ENCODE measurements at places on chromosomes 12 and 14.

DNA sequence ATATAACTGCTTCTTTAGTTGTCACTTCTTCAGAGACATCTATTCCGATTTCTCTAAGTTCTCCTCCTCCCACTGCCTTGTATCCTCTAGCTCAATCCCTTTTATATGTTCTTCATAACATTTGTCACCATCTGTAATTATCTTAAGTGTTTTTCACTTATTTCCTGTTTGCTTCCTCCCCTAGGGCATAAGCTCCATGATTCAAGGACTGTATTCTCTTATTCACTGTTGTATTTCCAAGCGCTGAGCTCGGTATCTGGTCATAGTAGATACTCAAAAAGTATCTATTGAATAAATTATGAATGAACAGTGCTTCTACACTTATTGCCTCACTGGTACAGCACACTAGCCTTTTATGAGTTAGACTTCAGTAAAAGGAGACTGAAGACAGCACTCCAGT is 109.0 kb upstream of the TMPO start:
- no peak for DNase-seq

- DNase-seq = no peak
Measured at GRCh38 chr12:13900718-13901117, 80.7 kb downstream of the GRIN2B start.

GRCh38 chr12:3087758-3088650 is 10.8 kb downstream of the TSPAN9 start:
- DNase-seq = no peak

DNA sequence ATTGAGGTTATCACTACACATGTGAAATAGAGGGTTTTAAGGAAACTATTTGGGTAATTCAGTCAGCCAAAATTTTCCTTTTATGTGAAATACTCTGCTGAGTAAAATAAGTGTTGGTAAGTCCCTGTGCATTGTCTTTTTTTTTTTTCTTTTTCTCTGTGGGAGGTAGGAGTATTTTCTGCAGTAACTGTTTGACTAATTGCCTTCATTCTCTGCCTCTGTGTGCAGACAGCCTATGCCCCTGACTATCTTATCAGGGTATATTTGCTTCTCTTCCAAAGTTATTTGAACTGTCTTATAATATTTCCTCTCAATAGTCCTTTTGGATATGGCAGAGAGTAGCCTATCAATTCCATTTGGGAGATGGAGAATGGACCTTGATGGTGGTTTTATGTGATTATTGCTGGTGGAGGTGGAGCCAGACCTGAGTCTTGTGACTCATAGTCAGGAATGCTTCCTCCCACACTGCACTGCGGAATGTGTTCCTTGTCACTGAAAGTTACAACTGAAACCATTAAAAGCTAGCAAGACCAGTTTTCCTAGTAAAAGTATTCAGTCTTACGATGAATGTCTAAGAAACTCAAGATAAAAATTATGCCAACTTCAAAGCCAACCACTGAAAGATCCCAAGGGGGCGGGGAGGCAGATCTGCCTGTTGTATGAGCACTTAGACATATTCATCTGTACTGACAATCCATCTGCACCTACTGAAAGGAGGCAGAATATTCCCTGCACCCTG is 40.9 kb upstream of the STXBP6 start:
- DNase-seq = peak; percentile 42

GRCh38 chr12:73598626-73599025 is 939.0 kb upstream of the ATXN7L3B start:
- DNase-seq = no peak

- DNase-seq = no peak
Measured at GRCh38 chr12:62605981-62606380, 139.4 kb downstream of the MON2 start.

DNA sequence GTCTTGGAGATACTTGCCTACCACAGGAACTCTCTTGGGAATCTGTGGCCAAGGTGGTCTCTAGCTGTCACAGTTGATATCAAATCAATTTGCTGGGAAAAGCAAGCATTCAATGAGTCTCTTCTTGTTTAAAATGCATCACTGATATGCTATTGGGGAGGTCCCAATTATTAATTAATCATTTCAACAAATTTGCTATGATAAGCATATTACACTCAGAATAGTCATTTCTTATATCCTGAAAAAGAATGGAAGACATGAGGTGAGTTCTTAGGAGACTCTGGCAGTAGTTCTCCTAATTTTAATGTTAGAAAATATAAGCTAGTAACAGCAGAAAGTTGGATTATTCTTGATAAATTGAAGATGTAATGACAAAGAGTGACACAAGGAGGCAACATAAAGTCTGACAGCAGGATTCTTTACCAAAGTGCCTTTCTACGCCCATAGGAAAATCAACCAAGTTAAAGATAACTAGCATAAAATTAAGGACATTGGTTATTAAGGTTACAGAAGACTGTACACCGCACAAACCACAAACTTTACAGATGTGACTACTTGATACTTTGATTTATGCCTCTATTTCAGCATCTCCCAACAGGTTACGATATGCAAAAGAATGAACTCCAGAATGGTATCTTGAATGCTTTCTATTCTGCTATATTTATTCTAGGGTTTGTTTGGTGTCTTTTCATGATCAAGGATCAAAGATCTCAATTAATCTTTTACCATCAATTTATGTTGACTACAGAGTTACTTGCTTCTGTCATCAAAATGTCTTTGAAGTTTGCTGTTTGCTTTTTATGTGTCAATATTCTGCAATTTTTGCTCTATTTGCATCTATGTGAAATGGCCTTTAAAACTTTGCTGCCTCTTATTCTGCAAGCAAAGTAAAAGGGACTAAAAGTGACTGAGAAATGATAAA is 349.6 kb upstream of the CLEC14A start:
- DNase-seq = no peak

DNA sequence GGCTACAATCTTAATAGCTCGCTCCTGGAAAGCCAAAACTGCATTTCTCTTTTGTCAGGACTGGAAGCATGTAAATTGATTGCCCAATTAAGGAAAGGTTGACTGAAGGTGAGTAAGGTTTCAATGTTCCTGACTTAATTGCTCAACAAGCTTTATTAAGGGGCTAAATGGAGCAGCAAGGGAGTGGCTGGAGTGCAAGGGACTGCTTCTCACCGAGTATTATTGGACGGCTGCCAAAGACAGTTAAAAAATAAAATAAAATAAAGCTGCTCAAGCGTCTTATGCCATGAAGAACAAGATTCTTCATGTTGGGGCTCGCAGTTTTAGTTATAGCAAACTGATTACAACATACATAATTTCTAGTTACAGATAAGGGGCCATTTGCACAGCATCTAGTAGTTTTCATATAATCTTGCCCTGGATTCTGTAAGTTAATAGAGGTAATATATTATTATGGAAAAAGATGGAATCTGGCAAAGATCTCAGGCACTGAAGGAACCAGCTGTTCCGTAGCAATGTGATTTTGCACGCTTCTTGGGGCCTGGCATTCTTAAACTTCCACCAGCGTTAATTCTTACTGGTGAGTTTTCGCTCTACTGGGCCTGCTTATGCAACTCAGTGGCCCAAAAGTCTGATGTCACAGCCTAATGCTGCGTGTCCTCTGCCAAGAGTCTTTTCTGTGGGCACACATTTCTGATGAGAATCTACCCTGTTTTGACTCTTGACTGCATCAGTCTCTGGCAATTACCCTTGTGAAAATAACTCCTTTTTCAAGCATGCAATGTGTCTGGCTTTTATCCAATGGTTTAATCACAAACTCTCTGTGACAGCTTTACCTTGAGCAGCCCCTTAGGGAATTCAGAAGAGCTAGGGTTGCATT is 108.5 kb downstream of the SLC38A1 start:
- peak; percentile 96 for DNase-seq

DNA sequence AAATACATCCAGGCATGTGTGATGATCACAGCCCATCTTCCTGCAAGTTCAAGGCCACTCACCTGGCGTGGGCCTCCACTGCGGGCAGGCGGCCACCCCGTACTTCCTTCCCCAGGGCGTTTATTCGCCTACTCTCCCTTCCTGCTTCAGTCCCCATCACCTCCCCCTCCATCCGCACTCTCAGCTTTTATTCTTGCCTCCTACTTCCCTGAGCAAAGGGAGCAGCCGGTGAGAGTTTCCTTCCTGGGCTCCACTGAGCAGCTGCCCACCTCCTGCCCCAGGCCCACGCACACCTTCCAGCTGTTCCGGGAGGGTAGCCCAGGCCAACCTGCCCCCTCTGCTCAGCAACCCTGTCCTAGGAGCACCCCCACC is 4.1 kb downstream of the CYP46A1 start:
- no peak for DNase-seq

GRCh38 chr12:107560899-107561285 is 124.7 kb upstream of the PWP1 start:
- no peak for DNase-seq

- DNase-seq = no peak
Measured at GRCh38 chr12:113537751-113538087, 66.0 kb upstream of the LHX5 start.

- DNase-seq = no peak
Measured at GRCh38 chr12:127767656-127768055, 499.3 kb upstream of the TMEM132C start.

- no peak for DNase-seq
Measured at GRCh38 chr12:92492291-92492690, 210.5 kb upstream of the PLEKHG7 start.

DNA sequence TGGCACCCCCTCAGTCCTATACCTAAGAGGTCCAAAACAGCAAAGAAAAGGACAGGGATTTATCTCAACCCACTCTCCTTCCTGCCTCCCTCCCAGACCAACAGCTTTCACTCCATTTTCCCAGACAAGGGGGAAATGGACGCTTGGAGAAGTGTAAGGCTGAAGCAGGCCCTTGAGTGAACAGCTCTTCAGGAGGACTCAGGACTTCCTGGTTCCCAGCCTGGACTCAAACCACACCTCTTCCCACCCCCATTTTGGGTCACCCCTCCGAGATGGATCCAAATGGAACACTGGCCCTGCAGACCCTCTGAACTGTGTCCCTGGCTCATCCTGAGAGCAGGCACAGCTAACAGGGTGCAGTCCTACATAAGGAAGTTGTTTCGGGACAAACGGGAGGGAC is 2.7 kb downstream of the KMT2D start:
- DNase-seq = no peak

DNA sequence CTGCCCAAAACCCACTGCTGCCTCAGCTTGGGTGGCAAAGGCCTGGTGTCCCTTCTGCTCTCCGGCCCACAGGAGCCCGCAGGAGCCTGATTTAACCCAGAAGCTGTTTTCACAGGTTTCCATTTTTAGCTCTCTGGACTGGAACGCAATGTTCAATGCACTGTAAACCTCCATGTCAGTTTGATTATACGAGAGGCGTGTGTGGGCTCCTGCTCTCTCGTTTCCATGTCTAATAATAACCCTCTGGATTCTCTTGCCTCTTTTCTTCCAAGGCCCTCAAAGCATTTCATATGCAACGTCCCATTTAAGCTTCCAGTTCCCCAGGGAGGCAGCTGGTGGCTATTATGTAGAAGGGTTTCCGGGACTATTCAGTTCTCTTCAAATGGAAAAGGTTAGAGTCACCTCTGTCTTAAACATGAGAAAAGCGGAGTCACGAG is 161.1 kb downstream of the SUDS3 start:
- DNase-seq = no peak

DNA sequence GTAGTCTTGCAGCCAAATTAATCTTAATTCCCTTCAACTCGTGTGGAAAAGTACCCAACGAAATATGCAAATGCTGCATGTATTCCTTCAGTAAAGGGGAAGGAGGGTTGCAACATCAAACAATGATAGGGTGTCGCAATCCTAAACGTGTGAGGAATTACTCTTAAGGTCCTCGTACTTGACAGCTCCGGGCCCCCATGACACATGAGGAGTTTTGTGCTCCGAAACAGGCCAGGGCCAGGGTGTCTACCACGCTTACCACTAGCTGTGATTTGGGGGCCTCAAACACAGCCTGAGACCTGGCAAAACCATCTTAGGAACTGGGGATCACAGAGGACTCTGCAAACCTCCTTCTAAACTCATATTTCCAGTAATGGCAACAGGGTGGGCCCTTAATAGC is 20.4 kb downstream of the FOS start:
- no peak for DNase-seq

DNA sequence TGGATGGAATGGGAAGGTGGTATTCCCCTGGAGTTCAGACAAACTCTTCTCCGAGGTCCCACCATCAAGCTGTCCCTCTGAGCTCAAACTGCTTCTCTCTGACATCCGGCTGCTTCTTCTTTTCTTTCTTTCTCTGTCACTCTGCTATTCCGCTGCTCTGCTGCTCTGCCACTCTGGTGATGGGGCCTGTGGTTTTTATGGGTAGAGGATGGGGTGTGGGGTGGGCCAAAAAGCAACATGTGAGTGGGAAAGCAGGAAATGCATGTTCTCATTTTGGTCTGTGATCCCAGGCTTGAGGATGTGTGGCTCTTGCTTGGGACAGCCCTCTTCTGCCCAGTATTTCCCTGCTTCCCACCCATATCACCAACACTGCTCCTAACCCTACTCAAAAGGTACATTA is 30.6 kb downstream of the CLECL1 start:
- DNase-seq = no peak

DNA sequence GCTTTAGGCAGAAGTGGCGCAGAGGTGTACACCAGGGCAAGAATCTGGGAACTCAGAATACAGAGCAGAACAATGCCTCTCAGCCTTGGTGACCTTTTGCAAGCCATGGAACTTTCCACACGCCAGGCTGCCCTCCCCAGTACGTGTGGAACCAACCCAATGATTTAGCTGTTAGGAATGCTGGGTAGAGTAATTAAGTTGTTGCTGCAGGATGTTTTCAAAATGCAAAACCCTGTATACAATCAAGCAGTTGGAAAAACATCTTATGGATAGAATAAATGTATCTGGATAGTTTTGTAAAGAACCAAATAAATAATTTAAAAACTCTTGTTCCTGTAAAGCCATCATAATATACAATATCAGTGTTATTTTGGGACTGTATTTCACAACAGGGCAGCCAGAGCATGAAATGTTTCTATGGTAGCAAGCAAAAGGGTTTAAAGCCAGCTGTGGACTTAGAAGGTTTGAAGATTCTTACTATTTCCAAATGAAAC is 19.4 kb downstream of the PPP1R36 start:
- DNase-seq = peak; percentile 75
